ENCODE measurements at places on chromosomes 4 and X.

GRCh38 chr4:134201216-134202161, at the start of gene PABPC4L:
TSS of gene PABPC4L (minus strand) at chr4:134201789. CDS start at chr4:134201019, 770 bp downstream.
- DNase-seq = no peak

DNA sequence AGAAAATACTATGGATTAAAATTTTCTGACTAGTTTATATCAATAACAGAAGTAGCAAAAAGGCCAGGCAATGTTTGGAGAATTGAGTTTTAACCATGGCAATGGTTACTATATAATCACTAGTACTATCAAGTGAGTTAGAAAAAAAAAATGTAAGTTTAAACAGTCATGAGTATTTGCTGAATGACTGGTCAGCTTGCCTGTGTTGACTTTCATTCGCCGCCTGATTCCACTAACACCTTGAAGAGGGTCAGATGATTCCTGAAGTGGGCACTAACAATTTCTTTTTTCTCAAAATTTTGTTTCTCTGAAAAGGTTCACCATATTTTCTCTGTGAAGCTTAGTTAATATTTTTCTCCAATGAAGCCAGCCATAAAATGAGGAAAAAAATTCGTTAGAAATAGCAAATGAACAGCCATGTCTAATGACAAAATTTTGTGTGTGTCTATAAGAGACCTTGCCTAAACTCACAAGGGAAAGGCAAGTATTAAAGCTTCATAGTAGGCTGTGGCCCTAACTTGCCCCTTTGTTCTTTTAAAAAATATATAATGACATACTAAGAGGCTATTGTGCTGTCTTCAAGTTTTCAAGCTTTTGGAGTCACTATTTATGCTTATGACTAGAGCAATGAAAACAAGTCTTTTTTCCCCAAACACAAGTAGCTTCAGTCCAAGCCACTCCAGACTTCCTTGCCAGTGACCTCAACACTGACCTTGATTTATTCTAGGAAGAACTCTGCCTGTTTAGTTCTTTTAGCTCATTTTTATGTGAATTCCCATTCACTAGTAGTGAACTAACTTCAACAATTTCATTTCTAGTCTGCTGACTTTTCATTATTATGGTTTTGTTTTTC, 18.4 kb upstream of the FHDC1 start:
- DNase-seq = no peak

GRCh38 chrX:37314531-37314930, 34.6 kb upstream of the PRRG1 start:
- DNase-seq = no peak

- DNase-seq = no peak
These were observed 930.4 kb downstream of the DMD start for GRCh38 chrX:32280921-32281320.

DNA sequence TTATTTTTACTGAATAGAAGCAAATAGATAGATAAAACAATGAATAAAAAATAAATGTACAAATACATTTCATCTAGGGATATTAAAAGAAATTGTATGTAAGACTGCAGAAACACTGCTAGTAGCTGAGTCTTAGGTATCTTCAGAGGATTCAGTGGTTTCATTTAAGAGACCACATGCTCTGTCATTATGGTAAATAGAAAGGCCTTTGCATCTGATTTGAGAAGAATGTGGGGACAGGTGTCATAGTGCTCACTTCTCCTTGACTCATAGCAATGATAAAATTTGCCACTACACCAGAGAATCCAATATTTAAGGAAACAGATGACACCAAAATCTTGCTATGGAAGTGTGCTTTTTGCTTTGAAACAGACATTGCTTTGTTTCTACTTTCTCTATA, 59.8 kb upstream of the PPP1R2C start:
- DNase-seq = no peak

DNA sequence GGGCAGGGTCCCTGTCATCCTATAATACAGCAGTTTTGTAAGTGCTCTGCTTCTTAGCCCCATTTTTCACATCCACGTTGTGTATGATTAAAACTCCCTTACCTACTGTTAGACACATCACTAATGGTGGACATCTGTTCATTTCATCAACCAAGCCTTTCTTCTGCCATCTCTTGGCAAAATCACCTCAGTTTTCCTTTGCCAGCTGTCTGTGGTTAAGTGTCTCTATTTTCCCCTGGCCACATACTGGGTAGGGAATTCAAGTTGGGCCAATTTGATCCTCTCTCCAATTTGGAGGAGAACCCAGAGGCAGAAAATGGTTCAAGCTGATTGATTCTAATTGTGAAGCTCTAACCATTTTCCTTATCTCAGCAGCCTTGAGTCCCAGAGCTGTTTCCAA, 436.1 kb downstream of the PCDH7 start:
- DNase-seq = no peak

DNA sequence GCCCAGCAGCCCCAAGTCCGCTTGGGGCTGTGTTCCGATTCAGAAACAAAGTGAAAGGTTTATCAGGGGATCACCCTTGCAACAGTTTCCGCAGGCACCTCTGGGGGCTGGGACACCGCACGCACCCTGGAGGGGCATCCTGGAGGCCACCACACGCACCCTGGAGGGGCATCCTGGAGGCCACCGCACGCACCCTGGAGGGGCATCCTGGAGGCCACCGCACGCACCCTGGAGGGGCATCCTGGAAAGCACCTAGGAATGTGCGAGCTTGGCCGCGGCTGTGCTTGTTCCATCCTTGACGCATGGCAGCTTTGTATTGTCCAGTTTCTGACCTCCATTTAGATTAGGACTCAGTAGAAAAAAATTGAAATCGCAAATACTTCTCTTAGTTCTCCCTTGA, 21.3 kb upstream of the CBR4 start:
- DNase-seq = no peak

GRCh38 chr4:175971388-175972179, 94.1 kb upstream of the WDR17 start:
- no peak for DNase-seq

GRCh38 chrX:107683124-107683895, 55.0 kb downstream of the PRPS1 start:
- no peak for DNase-seq

All from cortex of kidney (tissue), 1 donor.